ENCODE measurements at places on chromosomes 6 and 20.
A peak's percentile ranks its signal among the peaks of the same experiment; 100 is the strongest.

DNA sequence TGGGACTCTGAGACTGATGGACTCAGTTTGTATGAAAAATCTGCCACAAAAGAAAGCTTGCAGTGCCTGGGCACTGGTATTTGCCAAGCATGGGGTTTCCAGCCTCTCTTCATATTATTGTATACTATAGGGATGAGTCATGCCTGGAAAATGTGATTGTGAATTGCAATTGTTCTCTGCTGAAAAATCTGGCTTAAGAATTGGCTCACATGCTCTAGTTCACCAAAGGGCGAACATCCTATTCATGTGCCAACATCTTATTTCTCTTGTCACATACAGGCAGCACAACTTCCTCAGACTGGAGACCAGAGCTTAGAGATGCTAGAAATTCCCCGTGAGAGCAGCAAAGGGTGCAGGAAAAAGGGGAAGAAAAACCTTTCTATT is 103.6 kb upstream of the KCNK16 start:
- DNase-seq: no peak

DNA sequence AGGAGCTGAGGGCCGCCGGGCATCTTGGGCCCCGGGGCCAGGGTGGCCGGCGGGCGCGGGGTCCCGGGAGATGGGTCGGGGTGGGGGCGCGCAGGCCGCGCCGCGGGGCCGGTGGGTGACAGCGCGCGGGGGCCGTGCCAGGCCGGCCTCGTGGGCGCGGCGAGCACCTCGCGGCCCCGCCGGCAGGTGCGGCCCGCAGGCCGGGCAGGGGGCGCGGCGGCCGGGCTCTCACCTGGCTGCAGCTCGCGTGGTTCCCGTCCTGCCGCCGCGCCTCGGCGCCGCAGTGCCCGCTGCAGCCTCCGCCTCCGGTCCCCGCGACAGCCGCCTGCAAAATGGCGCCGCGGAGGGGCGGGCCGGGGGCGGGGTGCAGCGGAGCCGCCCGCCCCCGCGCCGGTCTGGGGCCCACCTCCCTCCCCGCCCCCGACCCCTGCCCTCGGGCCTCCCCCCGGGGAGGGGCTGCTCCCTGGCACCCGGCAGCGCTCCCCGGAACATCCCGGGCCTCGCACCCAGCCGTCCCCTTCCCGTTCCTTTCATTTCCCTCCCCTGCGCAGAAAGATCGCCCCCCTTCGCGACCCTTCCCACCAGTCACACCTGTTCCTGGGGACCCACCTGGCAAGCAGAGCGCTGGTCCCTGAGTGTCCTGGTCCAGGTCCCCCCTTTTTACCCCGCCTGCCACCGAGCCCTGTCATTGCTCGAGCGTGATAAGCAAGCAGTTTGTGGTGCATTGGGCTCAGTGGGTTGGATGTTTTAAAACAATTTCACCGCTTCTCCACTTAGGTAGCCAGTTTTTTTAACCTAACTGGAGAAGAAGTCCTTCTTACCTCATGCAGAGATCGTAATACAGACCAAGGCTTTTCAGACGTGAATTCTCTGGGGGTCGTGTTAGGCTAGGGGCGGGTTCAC is at the start of gene SLC23A2:
SLC23A2 (minus strand) TSS at position 337 of the 903 bp plus-strand sequence. CDS start 68,948 bp downstream, outside the sequence.
- no peak for DNase-seq

- no peak for DNase-seq
Measured at GRCh38 chr20:44219791-44220190, 9.2 kb upstream of the OSER1 start.

- no peak for DNase-seq
Measured at GRCh38 chr6:124285146-124285545, 481.5 kb downstream of the NKAIN2 start.

- DNase-seq: peak; percentile 28
Measured at GRCh38 chr6:104606361-104606760, 253.4 kb downstream of the HACE1 start.

DNA sequence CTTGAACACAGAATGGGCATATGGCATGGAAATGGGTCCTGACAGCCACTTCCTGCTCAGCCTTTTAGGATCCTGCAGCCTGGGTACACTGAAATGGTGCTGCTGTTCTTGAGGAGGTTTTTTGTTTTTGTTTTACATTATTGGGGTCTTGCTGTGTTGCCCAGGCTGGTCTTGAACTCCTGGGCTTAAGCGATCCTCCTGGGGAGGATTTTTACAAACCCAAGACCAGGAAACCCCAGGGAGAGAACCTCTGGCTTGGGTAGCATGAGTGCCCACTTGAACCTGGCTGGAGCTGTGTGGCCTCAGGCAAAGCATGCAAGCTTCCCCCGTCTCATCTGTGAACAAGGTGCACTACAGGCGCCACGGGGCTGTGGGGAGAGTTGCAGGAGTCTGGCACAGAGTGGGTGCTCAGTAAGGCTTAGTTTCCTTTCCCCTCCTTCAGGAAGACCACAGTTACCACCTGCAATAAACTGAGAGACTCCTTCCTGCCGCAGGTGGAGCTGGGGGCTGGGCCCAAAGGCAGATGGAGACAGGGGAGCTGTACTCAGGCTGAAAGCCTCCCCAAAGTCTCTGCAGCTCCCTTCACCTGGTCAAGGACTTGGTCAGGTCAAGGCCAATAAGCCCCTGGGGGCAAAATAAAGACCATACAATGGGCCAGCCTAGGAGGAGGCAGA is 1.8 kb downstream of the SLA2 start:
- DNase-seq: no peak

GRCh38 chr6:35234901-35235300 is 21.1 kb downstream of the SCUBE3 start:
- DNase-seq: no peak

- DNase-seq: no peak
Measured at GRCh38 chr6:11625302-11625701, 87.8 kb downstream of the TMEM170B start.

- DNase-seq: no peak
Measured at GRCh38 chr6:84801250-84801649, 36.9 kb upstream of the TBX18 start.

GRCh38 chr6:103874575-103874974 is 985.1 kb downstream of the HACE1 start:
- DNase-seq: no peak

DNA sequence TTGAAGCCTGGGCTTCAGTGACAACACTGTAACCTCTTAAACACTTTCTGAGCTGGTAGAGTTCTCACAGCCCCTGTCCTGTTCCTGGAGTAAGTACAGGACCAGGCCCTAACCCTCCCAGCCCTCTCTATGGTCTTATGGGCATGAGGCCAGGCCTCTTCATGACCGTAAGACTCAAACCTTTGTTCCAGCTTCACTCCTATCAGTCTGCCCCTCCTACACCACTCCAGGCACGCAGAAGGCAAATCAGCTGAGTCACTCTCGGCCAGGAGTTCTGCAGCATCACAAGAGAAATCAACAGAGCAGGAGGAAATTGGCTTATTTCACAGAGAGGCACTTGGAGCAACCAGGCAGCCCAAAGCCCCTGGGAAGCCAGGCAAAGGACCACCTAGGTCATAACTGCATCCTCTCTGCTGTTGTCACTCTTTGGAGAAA is 25.3 kb upstream of the CHD6 start:
- peak; percentile 66 for DNase-seq

DNA sequence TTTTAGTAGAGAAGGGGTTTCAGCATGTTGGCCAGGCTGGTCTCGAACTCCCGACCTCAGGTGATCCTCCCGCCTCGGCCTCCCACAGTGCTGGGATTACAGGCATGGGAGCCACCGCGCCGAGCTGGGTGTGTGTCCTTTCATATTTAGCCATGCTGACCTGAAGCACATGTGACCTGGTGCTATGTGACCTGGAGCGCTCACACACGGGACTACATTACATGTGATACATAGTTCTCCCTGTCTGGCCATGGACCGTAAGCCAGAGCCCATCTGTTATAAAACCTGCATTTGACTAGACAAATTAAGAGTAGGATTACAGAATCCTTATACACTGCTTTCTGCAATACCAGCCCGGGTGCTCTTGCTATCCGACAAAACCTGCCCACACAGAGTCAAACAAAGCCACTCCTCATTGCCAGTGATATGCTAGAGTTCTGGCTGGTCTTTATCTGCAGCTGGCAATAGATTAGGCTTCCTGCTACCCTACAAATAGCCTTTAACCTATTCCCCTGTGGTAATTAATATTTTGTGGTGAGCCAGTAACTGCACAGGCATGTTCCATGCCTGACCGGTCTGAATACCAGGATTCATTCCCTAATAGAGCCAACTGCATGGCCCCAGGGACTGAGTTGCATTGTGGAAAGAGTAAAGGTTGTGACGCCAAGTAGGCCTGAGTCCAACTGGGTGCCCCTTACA is 26.3 kb upstream of the FAM50B start:
- no peak for DNase-seq

- DNase-seq: no peak
Measured at GRCh38 chr20:38245753-38246152, 14.8 kb downstream of the KIAA1755 start.

- DNase-seq: no peak
Measured at GRCh38 chr6:154842833-154843232, 109.6 kb downstream of the SCAF8 start.

DNA sequence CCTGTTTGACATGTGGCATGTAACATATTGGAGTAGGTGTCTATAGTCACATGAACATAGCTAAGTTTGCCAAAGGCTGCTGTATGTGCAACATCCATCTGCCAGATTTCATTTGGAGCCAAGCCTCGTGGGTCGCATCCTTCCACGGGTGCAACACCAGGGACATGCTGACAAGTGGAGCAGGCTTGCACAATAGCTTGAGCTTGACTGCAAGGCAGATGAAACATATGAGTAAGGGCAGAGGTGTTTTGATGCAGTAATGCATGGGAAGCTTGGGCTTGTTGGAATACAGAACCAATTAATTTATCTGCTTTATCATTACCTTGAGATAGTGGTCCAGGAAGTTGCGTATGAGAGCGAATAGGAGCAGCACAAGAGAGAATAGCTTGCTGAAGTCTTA is 74.1 kb upstream of the BTN3A2 start:
- DNase-seq: no peak

GRCh38 chr20:33209789-33210188 is 7.4 kb upstream of the BPIFA3 start:
- no peak for DNase-seq

DNA sequence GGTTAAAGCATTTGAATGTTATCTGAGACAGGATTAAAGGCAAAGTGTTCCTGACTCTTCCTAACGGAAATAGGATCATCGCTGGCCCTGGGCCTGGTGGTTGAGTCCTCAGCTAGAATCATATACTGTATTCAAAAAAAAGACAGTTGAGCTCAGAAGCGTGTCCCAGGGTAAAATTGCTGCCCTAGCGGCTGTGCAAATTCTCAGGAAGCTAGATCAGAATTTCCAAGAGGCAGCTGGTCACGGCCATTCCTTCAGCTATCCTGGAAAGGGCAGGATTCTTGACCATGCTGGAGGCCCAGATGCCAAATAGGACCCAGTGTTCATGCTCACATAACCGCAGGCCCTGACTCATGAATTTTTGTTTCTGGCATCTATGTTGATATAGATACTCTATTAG is 67.4 kb downstream of the STMND1 start:
- DNase-seq: no peak

GRCh38 chr6:163719028-163719742 is 304.7 kb downstream of the QKI start:
- DNase-seq: no peak

GRCh38 chr20:51902933-51903332 is 100.6 kb upstream of the SALL4 start:
- no peak for DNase-seq

- no peak for DNase-seq
Measured at GRCh38 chr20:46974669-46975434, 80.2 kb downstream of the EYA2 start.

GRCh38 chr20:63277466-63278272 is 5.1 kb downstream of the ARFGAP1 start:
- DNase-seq: no peak

DNA sequence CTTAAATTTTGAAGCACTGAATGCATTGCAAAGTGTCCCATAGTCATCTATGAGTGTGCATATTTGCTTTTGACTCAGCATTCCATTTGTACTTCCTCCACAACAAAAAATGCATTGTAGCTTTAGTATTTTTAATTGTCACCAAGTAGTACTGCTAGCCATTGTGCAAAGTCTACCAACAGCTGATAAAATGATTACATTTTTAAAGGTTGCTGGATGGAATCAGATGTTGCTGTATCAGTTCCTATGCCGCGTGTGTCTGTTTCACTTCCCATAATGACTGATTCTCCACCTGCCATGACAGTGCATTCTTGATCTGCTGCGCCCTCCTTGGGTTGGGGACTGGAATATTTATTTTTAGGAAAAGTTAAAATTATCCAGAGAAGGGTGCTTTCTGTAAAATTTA is 41.2 kb downstream of the SLX4IP start:
- DNase-seq: peak; percentile 24

DNA sequence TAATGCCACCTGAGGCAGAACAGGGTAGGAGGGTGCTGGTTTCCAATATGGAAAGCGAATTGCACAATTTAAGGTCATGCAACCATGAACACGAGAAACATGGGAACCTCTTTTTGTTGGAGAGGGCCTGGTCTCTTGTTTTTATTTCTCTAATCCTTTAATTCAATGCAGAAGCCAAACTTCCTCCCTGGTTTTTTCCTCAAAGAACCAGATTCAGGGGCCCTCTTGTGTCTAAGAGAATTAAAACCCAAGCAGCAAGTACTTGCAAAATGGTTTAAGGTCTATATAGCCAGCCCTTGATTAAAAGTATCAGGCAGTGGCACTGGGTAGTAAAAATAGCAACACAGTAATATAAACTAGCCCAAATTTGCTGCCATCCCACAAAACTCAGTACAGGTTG is 19.5 kb downstream of the GSTA4 start:
- DNase-seq: no peak

GRCh38 chr20:53655625-53656292 is 62.1 kb upstream of the ZNF217 start:
- no peak for DNase-seq

GRCh38 chr6:122392564-122393350 is 6.7 kb upstream of the HSF2 start:
- no peak for DNase-seq

DNA sequence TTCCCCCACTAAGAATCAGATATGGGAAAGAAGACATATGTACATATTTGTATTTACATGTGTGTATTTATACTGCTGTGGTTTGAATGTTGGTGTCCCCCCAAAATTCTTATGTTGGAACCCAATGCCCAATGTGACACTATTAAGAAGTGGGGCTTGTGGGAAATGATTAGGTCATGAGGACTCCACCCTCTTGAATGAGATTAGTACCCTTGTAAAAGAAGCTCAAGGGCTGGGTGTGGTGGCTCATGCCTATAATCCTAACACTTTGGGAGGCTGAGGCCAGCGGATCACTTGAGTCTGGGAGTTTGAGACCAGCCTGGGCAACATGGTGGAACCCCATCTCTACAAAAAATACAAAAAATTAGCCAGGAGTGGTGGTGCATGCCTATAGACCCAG is 3.9 kb upstream of the SMIM13 start:
- no peak for DNase-seq

DNA sequence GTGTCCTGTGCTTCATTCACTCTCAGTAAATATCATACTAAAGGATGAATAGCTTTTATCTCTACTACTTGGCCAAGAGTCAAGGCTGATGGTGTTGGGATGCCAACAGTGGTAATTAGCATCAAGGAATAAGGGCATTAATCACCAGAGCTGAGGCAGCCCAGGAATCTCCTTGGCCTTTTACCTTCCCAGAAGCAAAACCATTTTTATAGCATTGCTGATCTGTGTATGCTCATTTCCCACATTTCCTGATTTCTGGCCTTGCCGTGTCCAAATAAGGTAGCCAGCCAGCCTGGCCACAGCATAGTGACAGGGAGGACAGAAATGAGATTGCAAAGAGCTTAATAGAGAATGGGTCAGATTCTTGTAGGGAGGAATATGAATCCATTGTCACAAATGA is 76.7 kb upstream of the FOXO3 start:
- no peak for DNase-seq

- no peak for DNase-seq
Measured at GRCh38 chr6:133890711-133891148, 1.8 kb downstream of the TCF21 start.

GRCh38 chr6:118740372-118740771 is 89.0 kb upstream of the CEP85L start:
- no peak for DNase-seq

Measured in SHP77 treated with DMSO at 0.1 percent for 48 hours (cell line).